ENCODE measurements at places on chromosomes 3 and 15.

DNA sequence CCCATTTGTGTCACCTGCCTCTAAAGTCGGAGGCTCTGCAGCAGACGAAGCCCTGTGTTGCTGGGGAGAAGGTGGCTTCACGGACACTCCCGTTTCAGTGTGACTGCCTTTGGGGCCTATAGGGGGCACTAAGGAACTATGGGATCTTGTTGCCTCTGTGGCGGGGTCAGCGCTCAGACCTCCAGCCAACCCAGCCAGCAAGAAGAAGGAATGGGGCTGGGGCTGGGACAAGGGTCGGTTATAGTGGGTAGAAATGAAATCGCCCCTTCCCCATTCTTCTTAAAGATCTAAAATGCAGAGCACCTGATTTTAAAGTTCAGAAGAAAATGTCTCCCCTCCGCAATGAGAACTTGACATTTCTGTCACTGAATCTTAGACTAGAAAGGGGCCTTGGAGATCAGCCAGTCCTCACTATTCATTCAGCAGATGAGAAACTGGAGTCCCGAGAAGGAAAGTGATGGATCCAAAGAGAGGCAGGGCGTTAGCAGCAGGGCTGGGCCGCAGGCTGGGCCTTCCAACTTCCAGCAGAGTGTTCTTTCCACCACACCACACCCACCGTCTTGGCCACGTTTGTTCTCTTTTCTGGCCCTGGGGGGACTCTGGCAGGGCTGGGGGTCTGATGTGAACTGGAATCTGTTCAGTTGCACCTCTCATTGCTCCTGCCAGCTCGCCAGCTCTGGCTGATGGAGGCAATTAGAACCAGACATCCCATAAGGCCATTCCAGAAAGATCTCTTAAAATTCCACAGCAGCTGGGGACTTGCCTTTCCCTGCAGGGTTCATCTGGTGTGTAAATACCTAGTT is 195.4 kb downstream of the OPA1 start:
- no peak for DNase-seq

GRCh38 chr3:152416808-152417580 is 148.3 kb downstream of the MBNL1 start:
- no peak for DNase-seq

DNA sequence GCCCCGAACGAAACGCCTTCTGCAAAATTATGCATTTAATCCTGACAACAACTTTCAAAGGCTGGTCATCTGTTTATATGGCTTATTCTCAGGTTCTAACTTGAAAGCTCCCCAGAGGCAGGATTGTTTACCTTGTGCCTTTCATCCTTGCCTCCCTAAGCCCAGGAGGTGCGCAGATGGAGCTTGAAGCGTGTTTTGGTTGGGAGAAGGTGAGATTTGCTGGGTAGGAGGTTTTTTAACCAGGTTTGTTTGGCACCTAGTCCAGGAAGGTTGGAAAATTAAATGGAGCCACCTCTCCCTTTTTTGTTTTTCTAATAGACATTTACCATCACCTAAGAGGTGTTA is 675 bp downstream of the TSEN2 start:
- no peak for DNase-seq

DNA sequence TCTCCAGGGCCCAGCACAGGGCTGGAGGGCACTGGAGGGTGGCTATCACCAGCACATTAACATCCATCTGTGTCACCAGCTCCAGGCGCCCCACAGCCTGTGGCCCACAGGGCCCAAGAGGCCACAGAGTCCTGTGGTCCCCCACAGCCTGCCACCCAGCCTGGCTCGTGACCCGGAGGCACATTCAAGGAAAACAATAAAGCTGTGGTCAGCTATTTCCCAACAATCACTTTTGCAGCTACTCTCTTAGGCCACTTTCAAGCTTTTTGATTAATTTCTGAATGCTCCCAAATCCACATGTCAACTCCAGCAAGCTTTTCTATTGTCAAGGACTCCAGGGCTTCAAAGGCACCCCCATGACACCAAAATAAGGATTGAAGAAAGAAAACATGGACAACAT is 16.7 kb downstream of the IDH2 start:
- DNase-seq = no peak

- no peak for DNase-seq
Observed at GRCh38 chr15:79091204-79091867, 756 bp upstream of the RASGRF1 start.

DNA sequence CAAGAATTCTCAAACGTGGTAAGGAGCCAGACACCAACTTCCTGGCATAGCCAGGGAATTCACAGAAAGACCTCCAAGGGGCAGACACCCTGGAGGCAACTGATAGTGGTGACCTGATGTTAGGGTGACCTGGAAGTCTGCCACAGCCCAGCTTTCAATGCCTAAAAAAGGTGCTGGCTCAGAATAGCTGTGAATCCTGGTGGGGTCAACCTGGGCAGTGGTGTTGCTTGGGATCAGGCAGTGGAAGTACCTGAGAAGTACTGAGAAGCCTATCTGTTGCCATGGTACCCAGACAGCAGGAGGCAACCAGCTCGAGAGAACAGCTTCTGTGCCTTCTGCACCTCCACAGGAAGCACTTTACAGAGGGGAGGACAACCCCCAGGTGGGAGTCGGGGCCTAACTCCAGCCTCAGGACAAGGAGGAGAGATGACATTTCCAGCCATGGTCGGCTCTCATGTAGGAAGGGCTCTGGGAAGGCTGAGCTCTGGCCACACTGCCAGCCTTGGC is 55.4 kb upstream of the LARS2 start:
- no peak for DNase-seq

DNA sequence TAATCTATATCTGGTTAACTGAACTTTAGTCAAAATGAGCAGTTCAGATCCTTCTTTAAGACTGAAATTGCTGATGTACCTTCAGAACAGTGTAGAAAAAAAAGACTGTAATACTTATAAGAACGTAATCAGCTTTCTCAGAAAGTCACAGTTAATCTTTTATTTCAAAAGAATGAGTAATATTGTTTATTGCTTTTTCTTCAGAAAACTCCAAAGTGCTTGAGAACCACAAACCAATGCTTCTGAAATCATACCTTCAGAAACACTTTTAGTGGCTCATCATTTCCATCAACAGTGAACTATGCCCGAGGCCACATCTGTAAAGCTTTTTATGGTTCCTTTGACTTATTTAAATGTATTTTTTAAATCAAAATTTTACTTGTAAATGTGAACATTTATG is 33.3 kb upstream of the CLASP2 start:
- no peak for DNase-seq

DNA sequence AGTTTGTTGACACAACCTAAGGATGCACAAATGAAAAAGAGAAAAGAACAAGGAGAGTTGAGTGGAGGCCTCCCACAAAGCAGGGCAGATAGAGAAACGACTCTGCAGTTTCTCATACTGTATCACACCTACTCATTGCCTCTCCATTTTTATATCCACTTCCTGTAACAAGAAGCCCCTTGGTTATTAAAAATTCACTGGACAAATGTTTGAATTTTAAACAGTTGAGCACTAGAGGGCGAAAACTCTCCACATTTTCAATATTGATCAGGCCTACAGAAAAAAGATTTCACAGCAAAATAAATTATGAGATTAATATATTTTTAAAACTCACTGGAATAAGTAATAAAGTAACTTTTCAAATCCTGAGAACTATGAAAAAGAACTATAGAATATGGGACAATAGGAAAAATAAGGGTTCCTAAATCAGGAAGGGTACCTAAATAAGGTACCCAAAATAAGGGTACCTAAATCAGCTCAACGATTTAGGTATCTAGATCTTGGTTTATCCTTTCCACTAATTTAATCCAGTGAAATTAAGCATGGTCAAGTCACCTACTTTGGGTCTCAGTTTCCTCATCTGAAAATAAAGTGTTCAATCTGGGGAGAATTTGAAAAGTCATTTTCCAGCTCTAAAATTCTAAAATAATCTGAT is 47.0 kb upstream of the PPIB start:
- peak; percentile 21 for DNase-seq

GRCh38 chr15:57503051-57503702 is 88.5 kb upstream of the MYZAP start:
- DNase-seq = no peak

DNA sequence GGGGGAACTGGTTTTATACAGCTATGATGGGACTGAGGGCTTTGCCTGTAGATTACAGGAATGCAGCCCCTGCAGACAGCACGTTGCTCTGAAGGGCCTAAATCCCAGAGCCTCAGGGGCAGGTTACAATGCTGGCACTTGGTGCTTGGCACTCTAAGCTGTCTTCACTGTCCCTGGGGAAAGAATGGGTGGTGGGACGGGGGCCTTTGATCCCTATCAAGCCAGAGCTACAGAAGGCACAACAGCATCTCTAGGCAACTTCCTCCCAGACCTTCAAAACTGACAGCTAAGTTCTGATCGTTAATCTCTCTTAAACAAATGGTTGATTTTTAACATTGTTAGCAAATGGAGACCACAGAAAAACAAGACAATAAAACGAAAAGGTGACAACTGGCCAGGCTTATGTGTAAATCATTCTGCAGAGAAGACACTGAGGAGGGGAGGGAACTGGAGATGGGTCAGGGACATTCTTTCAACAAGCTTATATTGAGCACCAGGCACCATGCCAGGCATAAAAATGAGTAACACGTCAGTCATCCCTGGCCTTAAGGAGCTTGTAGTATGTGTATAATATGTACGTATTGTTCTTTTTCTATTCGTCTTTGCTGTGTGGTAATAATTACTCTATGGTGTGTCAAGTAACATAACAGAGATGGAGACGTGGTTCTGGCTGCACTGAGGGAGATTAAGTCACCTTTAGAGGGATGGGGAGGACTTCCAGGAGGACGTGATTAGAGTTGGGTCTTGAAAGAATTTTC is 49.1 kb downstream of the CA12 start:
- no peak for DNase-seq

DNA sequence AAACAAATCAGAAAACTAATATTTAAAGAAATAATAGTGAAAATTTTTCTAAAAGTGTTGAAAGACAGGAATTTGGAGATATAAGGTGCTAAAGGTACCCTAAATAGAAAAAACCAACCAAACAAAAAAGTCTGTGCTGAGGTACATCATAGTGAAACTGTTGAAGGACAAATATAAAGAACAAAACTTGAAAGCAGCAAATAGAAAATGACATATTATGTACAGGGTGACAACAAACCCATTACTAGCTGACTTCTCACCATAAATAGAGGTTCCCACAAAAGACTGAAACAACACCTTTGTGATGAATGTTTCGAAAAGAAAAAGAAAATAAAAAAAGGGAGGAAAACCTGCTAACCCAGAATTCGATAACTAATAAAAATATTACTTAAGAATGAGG is 502.5 kb upstream of the NECTIN3 start:
- no peak for DNase-seq

- no peak for DNase-seq
Observed at GRCh38 chr3:58722561-58722960, 56.0 kb upstream of the FAM3D start.

GRCh38 chr15:59140422-59141226 is 35.7 kb downstream of the CCNB2 start:
- DNase-seq = no peak

- DNase-seq = no peak
Observed at GRCh38 chr15:59268168-59268851, 61.7 kb downstream of the LDHAL6B start.

- DNase-seq = no peak
Observed at GRCh38 chr15:52349052-52349700, 53.6 kb upstream of the MYO5C start.

GRCh38 chr15:88849376-88850072 is 45.8 kb downstream of the HAPLN3 start:
- DNase-seq = no peak

GRCh38 chr3:191889756-191890155 is 428.8 kb downstream of the PYDC2 start:
- DNase-seq = no peak

DNA sequence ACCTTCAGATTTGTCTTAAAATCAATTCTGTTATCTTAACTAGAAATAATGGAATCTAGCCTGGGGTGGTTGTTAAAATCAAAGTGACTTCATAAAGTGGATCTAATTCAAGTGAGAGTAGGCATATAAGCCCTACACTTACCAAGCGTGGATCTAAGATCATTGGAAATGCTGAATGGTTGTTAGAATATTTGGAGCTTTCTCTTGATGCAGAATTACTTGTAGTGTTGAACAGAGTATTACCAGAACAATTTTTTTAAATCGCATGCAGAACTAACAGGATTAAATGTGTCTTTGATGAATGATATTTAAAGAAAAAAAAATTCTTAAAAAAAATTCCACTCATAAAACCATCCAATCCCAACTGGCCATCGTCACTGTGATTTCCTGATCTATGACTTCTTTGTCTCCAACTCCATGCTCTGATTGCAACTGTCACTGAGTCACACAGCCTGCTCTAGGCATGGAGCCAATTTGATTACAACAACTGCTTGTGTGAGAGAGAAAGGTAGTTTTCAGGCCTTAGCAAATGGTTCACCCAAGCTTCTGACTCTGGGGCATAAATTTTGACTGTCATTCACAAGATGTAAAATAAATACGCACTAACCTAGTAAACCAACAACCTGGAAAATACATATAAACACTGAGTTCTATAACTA is 25.9 kb upstream of the SPRED1 start:
- DNase-seq = no peak

DNA sequence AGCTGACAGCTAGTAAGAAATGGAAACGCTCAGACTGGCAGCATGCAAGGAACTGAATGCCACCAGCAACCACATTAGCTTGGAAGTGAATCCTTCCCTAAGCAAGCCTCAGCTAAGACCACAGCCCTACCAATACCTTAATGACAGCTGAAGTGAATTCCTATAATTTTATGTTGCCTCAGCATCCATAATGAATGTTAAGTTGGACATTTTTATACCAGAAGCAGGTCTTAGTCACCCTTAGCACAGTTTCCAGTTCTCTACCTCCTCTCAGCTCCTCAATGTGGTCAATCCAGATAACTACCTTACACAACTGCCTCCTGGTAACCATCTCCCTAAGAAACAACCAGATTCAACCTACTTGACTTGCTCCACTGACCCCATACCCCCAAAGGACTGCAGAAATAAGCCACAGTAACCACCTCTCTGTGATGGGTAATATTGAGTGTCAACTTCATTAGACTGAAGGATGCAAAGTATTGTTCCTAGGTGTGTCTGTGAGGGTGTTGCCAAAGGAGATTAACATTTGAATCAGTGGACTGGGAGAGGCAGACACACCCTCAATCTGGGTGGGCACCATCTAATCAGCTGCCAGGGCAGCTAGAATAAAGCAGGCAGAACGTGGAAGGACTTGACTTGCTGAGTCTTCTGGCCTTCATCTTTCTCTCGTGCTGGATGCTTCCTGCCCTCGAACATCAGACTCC is 33.5 kb downstream of the NEDD4 start:
- no peak for DNase-seq

GRCh38 chr15:36614016-36614415 is 34.6 kb downstream of the CDIN1 start:
- DNase-seq = no peak

- no peak for DNase-seq
Observed at GRCh38 chr15:57698243-57698642, 8.3 kb upstream of the POLR2M start.

DNA sequence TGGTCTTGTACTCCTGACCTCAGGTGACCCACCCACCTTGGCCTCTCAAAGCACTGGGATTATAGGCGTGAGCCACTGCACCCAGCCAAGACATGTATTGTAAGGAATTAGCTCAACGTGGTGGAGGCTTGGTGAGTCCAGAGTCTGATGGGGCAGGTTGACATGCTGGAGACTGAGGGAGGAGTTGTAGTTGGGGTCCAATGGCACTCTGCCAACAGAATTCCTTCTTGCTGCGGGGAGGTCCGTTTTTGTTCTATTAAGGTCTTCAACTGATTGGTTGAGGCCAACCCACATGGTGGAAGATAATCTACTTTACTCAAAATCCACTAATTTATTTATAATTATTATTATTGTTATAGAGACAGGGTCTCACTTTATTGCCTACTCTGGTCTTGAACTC is 30.1 kb downstream of the PLA2G4D start:
- no peak for DNase-seq

Measured in CD4-positive, alpha-beta T cell treated with Interleukin-2 at 100 ng/mL for 4 hours (primary cell).